ENCODE measurements at places on chromosomes 3 and 15.

DNA sequence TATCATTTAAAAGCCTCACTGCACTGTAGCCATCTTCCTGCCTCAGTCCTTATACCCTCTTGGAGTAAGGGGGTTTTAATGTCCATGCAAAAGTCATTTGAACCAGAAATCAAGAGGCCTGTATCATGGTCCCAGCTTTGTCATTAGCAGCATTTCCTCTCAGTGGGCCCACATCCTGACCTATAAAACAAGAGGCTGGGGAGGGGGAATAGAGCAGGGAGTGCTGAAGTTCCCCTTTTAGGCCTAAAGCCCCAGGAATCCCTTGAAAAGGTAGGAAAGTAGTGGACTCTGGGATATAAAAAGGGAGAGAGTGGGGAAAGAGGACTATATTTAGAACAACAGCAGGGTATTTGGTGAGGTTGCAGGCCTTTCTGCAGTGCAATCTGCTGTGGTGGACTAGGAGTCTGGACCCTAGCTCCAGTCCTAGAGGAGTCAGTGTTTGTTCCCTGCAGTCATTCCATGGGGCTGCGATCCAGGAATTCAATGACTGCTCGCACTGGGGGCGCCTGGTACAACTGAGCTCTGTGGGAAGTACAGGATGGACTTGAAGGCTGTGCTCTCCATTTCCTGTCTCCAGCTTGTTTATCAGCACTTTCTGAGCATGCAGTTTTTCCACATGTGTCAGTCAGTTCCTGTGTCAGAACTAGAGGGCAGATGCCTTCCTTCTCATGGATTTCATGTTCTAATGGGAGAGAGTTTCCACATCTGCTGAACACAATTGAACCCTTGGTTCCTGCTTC, 46.8 kb downstream of the PDHB start:
- DNase-seq = no peak

- DNase-seq = no peak
These were observed 25.1 kb downstream of the C3orf85 start for GRCh38 chr3:109161487-109162123.

DNA sequence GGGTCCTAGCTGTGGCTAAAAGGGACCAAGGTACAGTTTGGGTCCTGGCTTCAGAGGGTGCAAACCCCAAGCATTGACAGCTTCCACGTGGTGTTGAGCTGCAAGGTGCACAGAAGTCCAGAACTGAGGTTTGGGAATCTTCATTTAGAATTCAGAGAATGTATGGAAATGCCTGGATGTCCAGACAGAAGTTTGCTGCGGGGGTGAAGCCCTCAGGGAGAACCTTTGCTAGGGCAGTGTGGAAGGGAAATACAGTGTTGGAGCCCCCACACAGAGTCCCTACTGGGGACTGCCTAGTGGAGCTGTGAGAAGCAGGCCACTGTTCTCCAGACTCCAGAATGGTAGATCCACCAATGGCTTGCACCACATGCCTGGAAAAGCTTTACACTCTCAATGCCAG, 17.9 kb downstream of the RNF13 start:
- no peak for DNase-seq

- DNase-seq = no peak
These were observed 37.7 kb upstream of the FRMD4B start for GRCh38 chr3:69423463-69424155.

GRCh38 chr3:190970560-190970959, 108.1 kb upstream of the GMNC start:
- DNase-seq = no peak

GRCh38 chr3:32376115-32376514, 15.5 kb upstream of the CMTM7 start:
- no peak for DNase-seq

DNA sequence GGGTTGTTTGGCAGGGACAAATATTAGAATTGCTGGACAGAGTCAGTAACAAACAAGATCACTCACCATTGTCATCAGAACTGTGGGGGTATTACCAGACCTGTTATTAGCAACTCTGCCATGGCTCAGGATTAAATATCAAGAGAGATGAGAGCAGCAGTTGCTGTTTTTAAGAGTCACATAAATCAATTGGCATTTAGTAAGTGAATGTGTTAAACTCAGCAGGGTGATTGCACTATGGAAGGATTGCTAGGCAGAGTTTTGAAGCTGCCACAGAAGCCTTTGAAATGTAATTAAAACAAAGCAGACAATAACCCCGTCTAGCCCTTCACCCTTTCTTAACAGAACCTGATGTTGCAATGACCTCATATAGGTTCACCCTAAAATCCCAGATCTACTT, 238.8 kb downstream of the GAP43 start:
- DNase-seq = no peak

DNA sequence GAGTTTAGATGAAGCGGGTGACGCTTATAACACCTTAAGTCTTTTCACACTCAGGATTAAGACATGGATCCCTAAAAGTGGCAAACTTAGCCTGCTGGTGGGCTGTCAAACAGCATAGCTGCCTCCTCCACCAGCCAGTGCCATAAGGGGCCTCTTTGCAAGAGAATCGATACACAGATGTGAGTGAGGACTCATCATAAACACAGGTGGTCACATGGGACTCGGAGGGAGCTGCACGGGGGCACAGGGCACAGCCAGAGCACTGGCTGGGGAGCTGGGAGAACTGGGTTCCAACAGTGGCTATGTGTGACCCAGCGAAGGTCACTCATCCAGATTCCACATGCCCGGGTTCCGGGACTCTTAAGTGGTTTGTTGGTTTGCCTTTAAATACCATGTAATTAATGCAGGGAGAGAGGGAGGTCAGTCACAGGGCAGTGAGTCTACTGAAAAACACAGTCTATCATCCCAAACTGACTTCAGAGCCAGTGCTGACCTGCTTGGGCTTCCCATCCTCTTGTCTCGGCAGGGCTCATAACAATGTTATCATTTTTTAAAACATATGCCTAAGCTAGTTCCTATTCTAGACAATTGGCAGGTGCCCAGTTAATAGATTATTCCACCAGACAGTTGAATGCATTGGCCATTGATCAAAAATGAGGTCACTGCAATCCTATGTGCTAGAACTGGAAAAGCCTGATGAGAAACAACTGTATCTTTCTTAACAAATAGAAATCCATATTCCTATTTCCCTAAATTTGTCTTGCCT, 51.8 kb downstream of the SLC12A8 start:
- DNase-seq = no peak
